Ascending aorta (tissue), 2 donors: ENCODE measurements at places on chromosomes 2 and 18.
A peak's percentile ranks its signal among the peaks of the same experiment; 100 is the strongest.

DNA sequence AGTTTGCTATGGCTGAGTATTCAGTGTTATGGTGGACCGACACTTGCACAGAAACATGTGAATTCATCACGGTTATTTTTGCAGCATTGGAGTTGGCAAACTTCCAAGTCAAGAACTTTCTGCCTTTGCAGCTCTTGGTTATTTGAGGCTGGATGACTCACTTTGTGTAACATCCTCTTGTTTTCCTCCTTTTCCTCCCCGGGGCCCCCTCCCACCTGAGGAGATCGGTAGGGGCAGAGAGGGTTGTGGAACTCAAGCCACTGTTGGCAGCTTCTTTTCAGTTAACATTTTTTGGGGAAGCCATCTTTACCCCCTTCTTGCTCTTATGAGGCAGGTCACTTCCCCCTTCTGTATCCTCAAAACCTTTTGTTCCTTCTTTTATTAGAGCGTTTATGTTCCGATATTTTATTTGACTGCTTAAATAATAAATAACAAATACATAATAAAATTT, 48.6 kb downstream of the DDX1 start:
- no peak for DNase-seq
- no peaks in the 10 kb centered on the region for H3K27me3 ChIP-seq
- no peak overlapping the region for H3K4me3 ChIP-seq
- peaks cover 32% of the 10 kb centered on the region for H3K4me1 ChIP-seq
- H3K27ac ChIP-seq = peak overlapping the region; percentile 38

- no peak for DNase-seq
- H3K36me3 ChIP-seq = no peaks in the 10 kb centered on the region
- peak overlapping the region; percentile 74 for H3K4me3 ChIP-seq
- H3K27me3 ChIP-seq = no peaks in the 10 kb centered on the region
- no peaks in the 10 kb centered on the region for H3K4me1 ChIP-seq
- H3K27ac ChIP-seq = no peak overlapping the region
Observed at GRCh38 chr2:10810202-10811161, 2.1 kb downstream of the PDIA6 start.

DNA sequence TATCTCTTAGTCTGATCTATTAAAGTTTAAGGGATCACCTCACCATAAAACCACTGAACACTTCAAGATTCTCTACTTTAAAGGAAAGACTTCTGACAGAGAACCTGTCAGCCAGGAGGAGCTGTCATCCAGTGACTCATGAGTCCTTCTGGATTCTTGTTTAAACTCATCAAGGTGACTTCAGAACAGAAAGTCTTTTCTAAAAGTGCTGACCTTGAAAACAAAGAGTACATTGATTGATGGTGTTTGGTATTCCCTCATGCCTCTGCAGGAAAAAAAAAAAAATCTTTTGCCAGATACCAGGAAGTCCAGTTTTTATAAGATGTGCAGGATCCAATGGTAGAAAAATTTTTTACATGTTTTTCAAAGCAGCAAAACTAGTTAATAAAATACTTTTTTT, 12.3 kb downstream of the DSG2 start:
- no peak for DNase-seq
- H3K4me1 ChIP-seq = no peaks in the 10 kb centered on the region
- H3K27ac ChIP-seq = no peak overlapping the region
- H3K27me3 ChIP-seq = no peaks in the 10 kb centered on the region
- H3K4me3 ChIP-seq = no peak overlapping the region
- H3K36me3 ChIP-seq = no peaks in the 10 kb centered on the region

DNA sequence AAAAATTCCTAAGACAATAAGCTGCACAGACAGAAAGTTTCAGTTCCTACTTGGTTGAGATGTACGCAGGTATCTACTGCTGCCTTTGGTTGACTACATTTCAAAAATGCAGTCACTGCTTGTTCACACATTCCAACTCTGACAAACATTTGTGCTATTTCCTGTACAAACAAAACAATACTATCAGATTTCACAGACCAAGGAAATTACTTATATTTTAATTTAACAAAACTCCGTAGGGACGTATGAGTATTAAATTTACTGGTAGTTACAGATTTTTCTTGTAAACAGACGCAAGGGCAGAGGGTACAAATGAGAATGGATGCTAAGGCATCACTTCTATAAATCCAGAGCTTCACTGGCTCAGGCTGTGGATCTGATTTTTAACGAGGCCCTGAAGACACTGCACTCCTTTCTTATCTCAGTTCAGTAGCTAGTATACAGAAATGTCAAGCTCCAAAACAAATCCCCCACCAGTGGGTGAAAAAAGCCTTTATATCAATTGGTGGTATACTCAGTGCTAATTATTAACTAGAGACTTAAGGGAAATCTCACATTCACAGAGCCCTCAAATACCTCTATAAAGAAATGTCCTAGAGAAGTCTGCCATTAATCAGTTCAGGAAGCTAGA, 31.7 kb upstream of the TTC32 start:
- peak overlapping the region; percentile 0 for H3K27ac ChIP-seq
- no peak for DNase-seq
- no peaks in the 10 kb centered on the region for H3K4me1 ChIP-seq
- H3K27me3 ChIP-seq = no peaks in the 10 kb centered on the region
- peaks cover 21% of the 10 kb centered on the region for H3K36me3 ChIP-seq

DNA sequence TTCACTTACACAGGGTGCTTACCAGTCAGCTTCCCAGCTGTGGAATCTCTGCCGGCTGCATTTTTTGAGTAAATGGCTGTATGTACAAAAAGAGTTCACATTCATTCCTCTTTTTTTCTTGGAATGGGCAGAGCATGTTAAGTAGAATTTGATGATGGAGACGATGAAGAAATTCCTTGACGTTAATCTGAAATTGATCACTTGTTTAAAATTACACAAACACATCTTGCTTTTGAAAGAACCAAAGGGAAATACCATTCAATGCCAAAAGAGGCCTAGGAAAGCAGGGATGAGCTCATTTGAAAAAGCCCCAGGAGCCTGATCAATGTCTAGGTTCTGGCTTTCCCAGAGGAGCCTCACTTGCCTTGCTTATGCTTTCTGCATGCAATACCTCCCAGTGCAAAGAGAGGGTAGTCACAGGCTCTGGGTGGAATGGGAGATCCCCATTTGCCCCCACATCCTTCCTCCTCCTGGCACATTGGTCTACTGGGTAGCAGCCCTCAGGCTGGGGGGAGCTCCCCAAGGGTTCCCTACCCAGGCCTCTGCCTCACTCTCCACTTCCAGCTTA, 12.3 kb upstream of the SMAD7 start:
- DNase-seq = no peak
- no peaks in the 10 kb centered on the region for H3K36me3 ChIP-seq
- peaks cover 5% of the 10 kb centered on the region for H3K4me1 ChIP-seq
- H3K27ac ChIP-seq = no peak overlapping the region

DNA sequence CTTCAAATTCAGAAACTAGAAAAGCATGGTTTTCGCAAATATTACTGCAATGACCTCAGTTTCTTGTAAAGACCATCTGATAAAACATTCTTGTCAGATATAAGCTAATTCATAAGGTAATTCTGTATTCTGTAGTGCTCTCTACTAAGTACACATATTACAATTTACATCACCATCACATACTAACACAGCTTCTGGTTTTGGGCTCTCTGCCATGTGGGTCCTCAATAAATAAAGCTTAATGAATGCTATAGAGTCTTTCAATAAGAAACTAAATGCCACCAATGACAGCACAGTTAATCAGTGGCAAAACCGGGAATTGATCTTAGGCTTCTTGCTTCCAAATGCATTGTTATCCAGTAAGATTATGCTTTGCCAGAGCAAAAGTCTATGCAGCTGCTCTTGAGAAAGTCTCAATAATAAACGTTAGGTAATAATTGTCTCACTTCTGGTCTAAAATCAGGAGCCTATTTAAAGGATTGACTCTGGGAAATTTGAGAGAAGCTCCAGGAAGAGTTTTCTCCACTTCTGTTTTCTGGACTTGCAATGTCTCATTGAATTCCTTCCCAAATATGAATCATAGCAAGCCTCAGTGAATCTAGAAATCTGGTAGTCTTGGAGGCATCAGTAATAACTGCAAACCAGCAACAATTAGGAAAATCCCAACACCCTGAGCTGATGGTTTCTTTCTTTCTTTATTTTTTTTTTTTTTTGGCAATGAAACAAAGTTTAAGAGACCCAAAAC, 67.9 kb upstream of the RAPGEF4 start:
- H3K27ac ChIP-seq = no peak overlapping the region
- no peaks in the 10 kb centered on the region for H3K27me3 ChIP-seq
- no peak overlapping the region for H3K4me3 ChIP-seq
- no peaks in the 10 kb centered on the region for H3K36me3 ChIP-seq
- DNase-seq = no peak
- H3K4me1 ChIP-seq = no peaks in the 10 kb centered on the region

- DNase-seq = no peak
- H3K27ac ChIP-seq = peak overlapping the region; percentile 62
- no peaks in the 10 kb centered on the region for H3K27me3 ChIP-seq
- H3K4me1 ChIP-seq = peaks cover 17% of the 10 kb centered on the region
- H3K4me3 ChIP-seq = no peak overlapping the region
Observed at GRCh38 chr2:30255466-30256408, 24.4 kb downstream of the LBH start.

- no peaks in the 10 kb centered on the region for H3K4me1 ChIP-seq
- no peak overlapping the region for H3K4me3 ChIP-seq
- H3K27me3 ChIP-seq = no peaks in the 10 kb centered on the region
- no peak overlapping the region for H3K27ac ChIP-seq
- H3K36me3 ChIP-seq = no peaks in the 10 kb centered on the region
Observed at GRCh38 chr2:109659396-109660045, 45.4 kb downstream of the SOWAHC start.

GRCh38 chr2:232714969-232715368, 17.8 kb downstream of the GIGYF2 start:
- H3K36me3 ChIP-seq = peaks cover 21% of the 10 kb centered on the region
- H3K27ac ChIP-seq = no peak overlapping the region
- no peak for DNase-seq
- no peak overlapping the region for H3K4me3 ChIP-seq
- peaks cover 4% of the 10 kb centered on the region for H3K4me1 ChIP-seq

- DNase-seq = no peak
- no peaks in the 10 kb centered on the region for H3K27me3 ChIP-seq
- H3K27ac ChIP-seq = no peak overlapping the region
Observed at GRCh38 chr2:41879235-41879916, 168.4 kb upstream of the PKDCC start.

DNA sequence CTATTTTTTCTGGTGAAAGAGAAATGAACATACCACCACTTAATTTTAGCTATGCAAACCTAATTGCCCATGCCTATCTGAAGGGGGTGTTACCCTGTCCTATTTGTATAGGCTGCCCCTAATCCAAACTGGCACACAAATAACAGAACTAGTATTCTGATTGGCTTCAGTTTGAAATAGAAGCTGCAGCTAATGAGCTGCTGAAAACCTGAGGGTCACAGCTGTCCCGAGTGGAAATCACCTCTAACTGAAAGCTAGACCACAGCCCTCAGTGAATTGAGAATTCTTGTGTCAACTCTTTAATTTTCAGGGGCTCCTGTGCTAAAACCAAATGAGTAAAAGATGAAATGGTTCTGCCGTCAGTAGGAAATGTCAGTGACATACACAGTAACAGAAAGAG, 28.7 kb downstream of the CCDC141 start:
- no peak overlapping the region for H3K27ac ChIP-seq
- no peaks in the 10 kb centered on the region for H3K27me3 ChIP-seq
- DNase-seq = no peak
- peaks cover 4% of the 10 kb centered on the region for H3K4me1 ChIP-seq
- no peak overlapping the region for H3K4me3 ChIP-seq
- H3K36me3 ChIP-seq = no peaks in the 10 kb centered on the region

DNA sequence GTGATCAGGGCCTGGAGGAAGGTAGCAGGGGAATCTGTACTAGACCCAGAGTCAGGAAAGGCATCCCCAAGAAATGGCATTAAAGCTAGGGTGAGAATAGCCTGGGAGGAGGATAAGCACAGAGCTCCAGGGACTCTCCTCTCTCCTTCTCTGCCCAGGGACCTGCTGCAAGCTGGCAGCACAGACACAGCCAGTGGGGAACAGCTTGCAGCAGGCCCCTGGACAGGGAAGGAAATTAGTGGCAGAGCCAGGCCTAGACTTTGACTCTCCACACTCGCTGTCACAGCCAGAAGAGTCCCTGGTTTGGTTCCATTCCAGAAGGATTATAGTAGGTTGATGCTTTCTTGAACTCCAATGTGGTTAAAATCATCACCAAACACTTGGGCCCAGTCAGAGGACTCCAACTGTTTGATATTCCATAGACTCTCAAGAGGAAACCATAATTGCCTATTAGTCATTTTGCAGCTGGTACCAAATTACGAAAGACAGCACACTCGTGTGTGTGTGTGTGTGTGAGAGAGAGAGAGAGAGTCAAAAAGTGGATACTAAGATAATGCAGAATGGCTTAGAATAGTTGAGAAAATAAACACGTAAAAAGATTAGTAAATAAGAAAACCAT, 95.5 kb upstream of the ATP8B1 start:
- H3K27ac ChIP-seq = no peak overlapping the region
- H3K36me3 ChIP-seq = no peaks in the 10 kb centered on the region
- no peaks in the 10 kb centered on the region for H3K4me1 ChIP-seq
- H3K4me3 ChIP-seq = no peak overlapping the region
- DNase-seq = no peak

- H3K4me3 ChIP-seq = no peak overlapping the region
- no peaks in the 10 kb centered on the region for H3K27me3 ChIP-seq
- no peak for DNase-seq
- no peaks in the 10 kb centered on the region for H3K36me3 ChIP-seq
Observed at GRCh38 chr2:170461889-170462288, 253.2 kb upstream of the SP5 start.

DNA sequence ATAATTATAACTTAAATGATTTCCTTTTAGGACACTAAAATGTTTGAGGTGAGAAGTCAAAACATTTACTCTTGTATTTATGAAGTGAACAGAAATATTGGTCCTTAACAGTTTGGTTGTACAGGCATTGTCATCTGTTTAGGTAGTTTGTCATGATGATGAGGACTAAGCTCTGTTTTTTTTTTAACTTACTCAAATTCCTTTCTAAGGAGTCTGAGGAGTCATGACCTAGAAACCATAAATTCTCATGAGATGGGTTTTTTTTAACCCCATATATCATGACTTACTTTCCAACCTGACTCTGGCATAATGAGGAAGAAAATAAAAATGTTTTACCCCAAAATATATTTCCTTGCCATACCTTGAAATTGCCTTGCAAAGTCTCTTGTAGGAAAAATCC, 1176.2 kb downstream of the SUCLG1 start:
- H3K4me1 ChIP-seq = no peaks in the 10 kb centered on the region
- no peak overlapping the region for H3K4me3 ChIP-seq
- H3K27ac ChIP-seq = no peak overlapping the region
- DNase-seq = no peak
- no peaks in the 10 kb centered on the region for H3K36me3 ChIP-seq
- H3K27me3 ChIP-seq = no peaks in the 10 kb centered on the region
